Fibroblast of lung (primary cell): ENCODE measurements at places on chromosomes 3 and 15. TPM values are rescaled to one million over a fixed set of nuclear protein-coding genes. Genes with fewer than 3 reads are reported as not detected.

AGBL1 gene
- total RNA-seq = not detected in 2 replicates

P2RY1 gene
- 3.6 and 7.6 TPM in 2 replicates for total RNA-seq

CCR4 gene
- total RNA-seq = not detected in 2 replicates

RASL12 gene
- total RNA-seq = 49.3 and 50.5 TPM in 2 replicates

MYL3 gene
- total RNA-seq = 0.50 and 0.51 TPM in 2 replicates

PRICKLE2 gene
- 25.9 and 29.4 TPM in 2 replicates for total RNA-seq

TMEM158 gene
- 79.4 and 125 TPM in 2 replicates for total RNA-seq

CASR gene
- total RNA-seq = under 0.01 TPM in 1 of 2 replicates, not detected in the other

DOCK3 gene
- 0.17 and 0.26 TPM in 2 replicates for total RNA-seq

UBP1 gene
- 42.6 and 48.1 TPM in 2 replicates for total RNA-seq

GPR62 gene
- total RNA-seq = under 0.01 TPM in 2 replicates

MESP1 gene
- total RNA-seq = 0.26 and 1.3 TPM in 2 replicates

THRB gene
- 3.9 and 7.4 TPM in 2 replicates for total RNA-seq

CKMT1B gene
- not detected in 2 replicates for total RNA-seq

PCLAF gene
- total RNA-seq = 4.1 and 53.2 TPM in 2 replicates

CACNA2D3 gene
- 0.77 and 1.8 TPM in 2 replicates for total RNA-seq

GCSAM gene
- total RNA-seq = not detected in 2 replicates

RARRES1 gene
- 93.3 and 547 TPM in 2 replicates for total RNA-seq

OXTR gene
- 0.26 and 3.6 TPM in 2 replicates for total RNA-seq

PTH1R gene
- 3.3 and 4.3 TPM in 2 replicates for total RNA-seq

TIPARP gene
- 15.9 and 22.1 TPM in 2 replicates for total RNA-seq

CLEC3B gene
- total RNA-seq = 20.0 and 56.3 TPM in 2 replicates

SLC9A9 gene
- total RNA-seq = 33.9 and 74.0 TPM in 2 replicates

ST8SIA2 gene
- total RNA-seq = under 0.01 TPM in 1 of 2 replicates, not detected in the other

CHSY1 gene
- total RNA-seq = 26.7 and 28.6 TPM in 2 replicates

SLC12A6 gene
- total RNA-seq = 18.5 and 26.9 TPM in 2 replicates

ZNF501 gene
- 11.3 and 16.0 TPM in 2 replicates for total RNA-seq

MESP2 gene
- total RNA-seq = 0.77 and 0.99 TPM in 2 replicates

RBMS3 gene
- 58.6 and 68.4 TPM in 2 replicates for total RNA-seq
